Epithelial cell of alveolus of lung (primary cell): ENCODE measurements at places on chromosomes 3 and 15. TPM values are rescaled to one million over a fixed set of nuclear protein-coding genes. Genes with fewer than 3 reads are reported as not detected.

SAMMSON gene
- total RNA-seq = 1.5 TPM in 1 of 2 replicates, not detected in the other

GAP43 gene
- total RNA-seq = 0.78 TPM in 1 of 2 replicates, not detected in the other

IMPG2 gene
- total RNA-seq = under 0.01 and 0.24 TPM in 2 replicates

CHRFAM7A gene
- total RNA-seq = 0.56 TPM in 1 of 2 replicates, not detected in the other

TF gene
- total RNA-seq = 0.08 and 0.13 TPM in 2 replicates

COL7A1 gene
- 52.5 and 104 TPM in 2 replicates for total RNA-seq

EPB42 gene
- total RNA-seq = not detected in 2 replicates

RCN2 gene
- total RNA-seq = 60.4 and 66.3 TPM in 2 replicates

PML gene
- 54.7 and 74.0 TPM in 2 replicates for total RNA-seq

SATB1 gene
- 3.7 and 37.4 TPM in 2 replicates for total RNA-seq

TGM4 gene
- total RNA-seq = not detected in 2 replicates

NDN gene
- total RNA-seq = 76.9 and 172 TPM in 2 replicates

ST8SIA2 gene
- total RNA-seq = under 0.01 TPM in 1 of 2 replicates, not detected in the other

CMSS1 gene
- 9.4 and 16.4 TPM in 2 replicates for total RNA-seq

C3orf85 gene
- total RNA-seq = not detected in 2 replicates

SNTN gene
- not detected in 2 replicates for total RNA-seq

HGD gene
- 0.13 TPM in 1 of 2 replicates, not detected in the other for total RNA-seq

GP5 gene
- 0.24 TPM in 1 of 2 replicates, not detected in the other for total RNA-seq

CEP152 gene
- 3.4 and 5.0 TPM in 2 replicates for total RNA-seq

OIP5 gene
- total RNA-seq = 1.7 and 8.9 TPM in 2 replicates

CCR5 gene
- total RNA-seq = not detected in 2 replicates

ATP10A gene
- 0.24 and 3.0 TPM in 2 replicates for total RNA-seq

IQCF5 gene
- total RNA-seq = not detected in 2 replicates

WDR93 gene
- total RNA-seq = under 0.01 and 0.16 TPM in 2 replicates

SEMA6D gene
- 7.2 and 21.0 TPM in 2 replicates for total RNA-seq

FHIT gene
- 1.3 and 9.4 TPM in 2 replicates for total RNA-seq

SPTBN5 gene
- total RNA-seq = under 0.01 and 0.24 TPM in 2 replicates

ADAMTS17 gene
- 0.26 TPM in 1 of 2 replicates, not detected in the other for total RNA-seq

CHL1 gene
- 0.39 and 19.6 TPM in 2 replicates for total RNA-seq

TMEM158 gene
- 25.3 and 153 TPM in 2 replicates for total RNA-seq

GSK3B gene
- 27.5 and 30.9 TPM in 2 replicates for total RNA-seq

SOX14 gene
- not detected in 2 replicates for total RNA-seq

CLRN1 gene
- not detected in 2 replicates for total RNA-seq

POTEB2 gene
- total RNA-seq = not detected in 2 replicates

TEX55 gene
- total RNA-seq = not detected in 2 replicates

TXNRD3 gene
- 6.7 and 7.1 TPM in 2 replicates for total RNA-seq
